Bladder microvascular endothelial cell (primary cell): ENCODE measurements at places on chromosomes 7 and 10. TPM values are rescaled to one million over a fixed set of nuclear protein-coding genes. Genes with fewer than 3 reads are reported as not detected.

The HEPACAM2 gene
- not detected in 2 replicates for total RNA-seq

The SAP25 gene
- total RNA-seq: not detected in 2 replicates

The TFEC gene
- total RNA-seq: 8.5 and 8.6 TPM in 2 replicates

The SNX8 gene
- total RNA-seq: 6.5 and 15.1 TPM in 2 replicates

The CAPZA2 gene
- 187 and 292 TPM in 2 replicates for total RNA-seq

The PTF1A gene
- total RNA-seq: not detected in 2 replicates

The NKX1-2 gene
- total RNA-seq: not detected in 2 replicates

The TET1 gene
- 0.16 and 0.69 TPM in 2 replicates for total RNA-seq

The PPP1R17 gene
- not detected in 2 replicates for total RNA-seq

The COL17A1 gene
- 0.49 and 0.88 TPM in 2 replicates for total RNA-seq

The HTR5A gene
- total RNA-seq: not detected in 2 replicates

The SPDYE8 gene
- not detected in 2 replicates for total RNA-seq

The CYP26C1 gene
- 1.1 and 2.1 TPM in 2 replicates for total RNA-seq

The FRAT2 gene
- total RNA-seq: 8.2 and 9.4 TPM in 2 replicates

The PDZD7 gene
- 0.16 and 0.44 TPM in 2 replicates for total RNA-seq

The CLEC2L gene
- not detected in 2 replicates for total RNA-seq

The CYP2C9 gene
- total RNA-seq: not detected in 2 replicates

The ELMO1 gene
- 44.5 and 72.2 TPM in 2 replicates for total RNA-seq

The TAS2R41 gene
- total RNA-seq: not detected in 2 replicates

The RET gene
- total RNA-seq: 0.69 TPM in 1 of 2 replicates, not detected in the other

The RBM20 gene
- total RNA-seq: 4.0 TPM in 1 of 2 replicates, not detected in the other

The PRTFDC1 gene
- total RNA-seq: 5.7 and 9.1 TPM in 2 replicates

The CLCN1 gene
- not detected in 2 replicates for total RNA-seq

The CRYGN gene
- total RNA-seq: not detected in 2 replicates

The FAM131B gene
- 0.44 and 0.49 TPM in 2 replicates for total RNA-seq

The FAM237B gene
- not detected in 2 replicates for total RNA-seq

The GDF2 gene
- not detected in 2 replicates for total RNA-seq

The PAPOLB gene
- total RNA-seq: 0.31 TPM in 1 of 2 replicates, not detected in the other

The TMEM184A gene
- total RNA-seq: 0.13 TPM in 1 of 2 replicates, not detected in the other

The DRGX gene
- not detected in 2 replicates for total RNA-seq

The LHFPL3 gene
- not detected in 2 replicates for total RNA-seq

The TMEM196 gene
- not detected in 2 replicates for total RNA-seq

The FEZF1 gene
- total RNA-seq: not detected in 2 replicates

The SEPHS1 gene
- total RNA-seq: 26.7 and 43.6 TPM in 2 replicates

The SPDYE5 gene
- not detected in 2 replicates for total RNA-seq

The SCIN gene
- total RNA-seq: 0.13 and 0.49 TPM in 2 replicates

The VKORC1L1 gene
- 12.8 and 51.5 TPM in 2 replicates for total RNA-seq

The PTPRZ1 gene
- total RNA-seq: under 0.01 TPM in 1 of 2 replicates, not detected in the other

The EZH2 gene
- 11.0 and 15.9 TPM in 2 replicates for total RNA-seq

The PNLIPRP1 gene
- not detected in 2 replicates for total RNA-seq

The ERLIN1 gene
- 20.7 and 41.7 TPM in 2 replicates for total RNA-seq

The SMKR1 gene
- total RNA-seq: 0.16 and 0.38 TPM in 2 replicates

The TMEM273 gene
- total RNA-seq: 5.3 and 68.0 TPM in 2 replicates

The MPP7 gene
- total RNA-seq: 0.32 and 10.6 TPM in 2 replicates
